ENCODE measurements at places on chromosomes 2 and 18. TPM values are rescaled to one million over a fixed set of nuclear protein-coding genes. Genes with fewer than 3 reads are reported as not detected.

The PAX3 gene
- total RNA-seq: 4.1 TPM

The UGT1A5 gene
- total RNA-seq: not detected

The UBXN2A gene
- total RNA-seq: 19.0 TPM

The RNF144A gene
- total RNA-seq: 9.5 TPM

The C1QL2 gene
- not detected for total RNA-seq

The DUSP19 gene
- total RNA-seq: 4.1 TPM

The RAB1A gene
- 183 TPM for total RNA-seq

The BOLL gene
- not detected for total RNA-seq

The OR6B2 gene
- not detected for total RNA-seq

The STARD6 gene
- total RNA-seq: not detected

DNA sequence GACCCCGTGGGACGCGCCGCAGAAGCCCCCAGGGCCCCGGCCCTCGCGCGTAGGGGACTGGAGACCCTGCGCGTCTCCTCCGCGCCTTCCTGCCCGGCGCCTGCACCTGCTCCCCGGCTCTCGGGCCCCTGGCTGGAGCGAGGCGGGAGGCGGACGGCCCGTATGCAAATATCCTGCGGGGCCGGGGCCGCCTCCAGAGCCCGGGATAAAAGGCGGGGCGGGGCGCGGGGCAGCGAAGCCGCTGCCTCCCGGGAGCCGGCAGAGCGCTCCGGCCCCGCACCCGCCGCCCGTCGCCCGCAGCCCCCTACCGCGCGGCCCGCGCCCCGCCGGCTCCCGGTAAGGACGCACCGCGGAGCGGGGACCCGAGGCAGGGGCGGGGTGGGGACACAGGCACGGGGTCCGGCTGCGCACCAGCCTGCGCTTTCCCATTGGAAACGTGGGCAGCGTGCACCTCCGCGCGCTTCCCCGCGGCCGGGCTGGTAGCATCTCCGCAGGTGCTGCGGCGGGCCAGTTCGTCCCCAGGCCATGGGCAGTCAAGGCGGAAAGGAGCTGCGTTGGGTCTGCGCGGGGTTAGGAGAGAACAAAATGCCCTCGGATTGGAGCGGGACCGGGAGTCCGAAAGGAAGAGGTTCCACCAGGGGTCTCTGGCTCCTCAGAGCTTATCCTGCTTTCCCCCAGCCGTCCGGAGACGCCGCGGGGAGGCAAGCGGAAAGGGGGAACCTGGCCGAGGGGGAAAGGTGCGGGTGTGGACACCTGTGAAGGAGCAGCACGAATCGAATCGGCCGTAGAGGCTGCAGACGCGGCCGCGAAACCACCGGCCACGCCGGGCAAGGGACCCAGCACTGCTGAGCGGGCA is at the start of gene ATP6V1C2:
Gene ATP6V1C2, plus strand, starts transcription at position 235 of the 856 bp plus-strand sequence. CDS start 1,220 bp downstream, outside the sequence.
- no peak for DNase-seq

DNA sequence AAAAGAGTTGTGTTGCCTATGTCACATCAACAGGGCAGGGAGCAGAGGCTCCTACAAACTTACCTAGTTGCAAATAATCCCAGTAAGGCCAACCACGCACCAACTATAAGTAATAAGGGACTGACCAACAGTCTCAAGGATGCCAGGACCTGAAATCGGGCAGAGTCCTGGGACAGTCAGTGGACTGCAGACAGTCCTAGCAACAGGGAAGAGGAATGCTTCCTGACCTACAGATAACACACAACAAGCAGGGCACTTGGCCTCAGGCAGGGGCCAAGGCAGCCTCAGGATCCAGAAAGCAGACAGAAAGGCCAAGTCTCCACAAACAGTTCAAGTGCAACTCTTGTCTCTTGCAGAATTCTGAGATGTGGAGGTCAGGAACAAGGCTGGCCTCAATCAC is 56.2 kb downstream of the GALNT14 start:
- DNase-seq: no peak

DNA sequence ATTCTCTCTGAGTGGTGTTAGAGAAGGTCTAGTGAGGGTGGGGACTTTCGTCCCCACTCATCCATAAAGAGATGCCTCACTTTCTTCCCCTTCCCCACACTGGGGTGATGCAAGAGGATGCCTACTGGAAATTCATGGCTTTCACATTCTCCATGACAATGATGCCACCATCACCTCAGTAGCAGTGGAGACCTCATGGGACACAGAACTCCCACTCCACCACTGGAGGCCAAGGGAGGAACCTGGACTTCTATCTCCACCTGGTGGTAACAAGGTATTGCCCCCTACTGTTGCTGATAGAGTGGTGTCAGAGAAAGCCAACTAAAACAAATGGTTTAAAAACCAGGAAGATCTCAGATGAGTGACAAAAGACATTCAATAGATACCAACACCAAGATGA is 110.9 kb downstream of the INHBB start:
- DNase-seq: no peak

GRCh38 chr2:229719926-229720647 is 5.7 kb upstream of the DNER start:
- DNase-seq: no peak

DNA sequence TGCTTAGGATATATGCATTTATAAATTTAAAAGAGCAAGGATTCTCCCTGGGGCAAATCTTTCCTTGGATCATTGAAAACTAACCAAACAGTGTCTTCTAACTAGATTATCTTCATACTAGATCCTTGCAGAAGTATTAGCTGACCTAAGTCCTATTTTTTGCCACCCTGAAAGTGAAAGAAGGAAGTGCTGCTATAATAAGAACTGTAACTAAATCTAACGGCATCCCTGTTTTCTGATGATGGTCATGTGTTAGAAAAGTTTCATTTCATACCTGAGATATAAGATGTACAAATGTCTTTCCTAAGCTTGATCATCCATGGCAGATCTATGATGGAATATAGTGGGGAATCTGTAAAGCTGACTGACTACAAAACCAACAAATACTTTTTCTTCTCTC is 102.7 kb downstream of the MAP2 start:
- no peak for DNase-seq

GRCh38 chr18:24841536-24841935 is 381.1 kb downstream of the HRH4 start:
- DNase-seq: no peak

GRCh38 chr18:36539674-36540231 is 242.2 kb downstream of the FHOD3 start:
- no peak for DNase-seq

GRCh38 chr2:212005085-212005671 is 533.4 kb downstream of the ERBB4 start:
- no peak for DNase-seq

DNA sequence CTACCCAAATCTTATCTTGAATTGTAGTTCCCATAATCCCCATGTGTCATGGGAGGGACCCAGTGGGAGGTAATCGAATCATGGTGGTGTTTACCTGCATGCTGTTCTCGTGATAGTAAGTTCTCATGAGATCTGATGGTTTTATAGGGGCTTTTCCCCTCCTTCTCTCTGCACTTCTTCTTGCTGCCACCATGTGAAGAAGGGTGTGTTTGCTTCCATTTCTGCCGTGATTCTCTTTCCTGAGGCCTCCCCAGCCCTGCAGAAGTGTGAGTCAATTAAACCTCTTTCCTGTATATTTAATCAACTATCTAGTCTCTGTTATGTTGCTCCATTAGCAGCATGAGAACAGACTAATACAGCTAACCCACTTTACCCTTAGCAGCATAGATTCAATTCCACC is 37.6 kb downstream of the CDC42EP3 start:
- DNase-seq: no peak

GRCh38 chr2:17757321-17757720 is 3.4 kb downstream of the GEN1 start:
- no peak for DNase-seq

GRCh38 chr2:201913201-201913600 is 106.9 kb downstream of the CDK15 start:
- no peak for DNase-seq

DNA sequence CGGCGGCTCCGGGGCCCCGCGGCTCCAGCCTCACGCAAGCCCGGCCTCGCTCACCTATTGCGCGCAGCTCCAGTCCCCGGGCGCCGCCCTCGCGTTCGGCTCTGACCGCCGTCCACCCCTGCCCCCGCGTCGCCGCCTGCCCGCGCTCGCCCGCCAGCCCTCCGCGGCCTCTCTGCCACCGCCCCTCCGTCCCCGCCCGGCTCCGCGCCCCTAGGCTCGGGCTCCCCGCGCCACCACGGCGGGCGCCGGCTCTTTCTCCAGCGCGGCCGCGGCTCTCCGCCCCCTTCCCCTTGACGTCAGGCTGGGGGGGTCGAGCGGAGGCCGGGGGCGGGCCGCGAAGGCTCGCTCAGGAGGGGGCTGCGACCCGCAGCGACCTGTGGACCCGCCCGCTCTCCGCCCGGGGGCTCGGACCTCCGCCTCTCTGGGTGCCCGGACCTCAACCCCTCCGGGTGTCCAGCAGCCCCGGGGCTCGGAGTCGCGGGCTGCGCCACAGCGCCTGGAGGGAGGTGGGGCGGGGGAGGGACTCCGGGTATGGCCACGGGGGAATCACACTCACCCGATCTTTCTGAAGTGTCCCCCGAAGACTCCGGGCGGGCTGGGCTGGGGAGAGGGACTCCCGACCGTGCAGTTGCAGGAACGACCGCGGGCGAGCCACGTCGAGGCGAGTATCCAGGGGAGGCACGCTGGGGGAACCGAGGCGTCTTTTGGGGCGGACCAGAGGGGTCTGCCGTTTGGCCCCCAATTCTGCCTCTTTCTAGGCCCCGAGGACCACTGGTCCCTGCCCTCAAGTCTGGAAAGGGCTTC is at the start of gene SEMA4C:
Gene SEMA4C, minus strand, starts transcription at position 259 of the 804 bp plus-strand sequence. CDS start 2,194 bp downstream, outside the sequence.
- DNase-seq: no peak

Measured in chondrocyte (in vitro differentiated cells).